ENCODE measurements at places on chromosomes 7 and 10.
A peak's percentile ranks its signal among the peaks of the same experiment; 100 is the strongest.

- DNase-seq, result no peak
These were observed 242.1 kb upstream of the C7orf33 start for GRCh38 chr7:148348466-148348865.

GRCh38 chr10:91247360-91248111 lies 27.1 kb downstream of the PCGF5 start:
- no peak for DNase-seq

GRCh38 chr10:43569681-43570080 lies 4.7 kb downstream of the ZNF239 start:
- DNase-seq, result no peak

DNA sequence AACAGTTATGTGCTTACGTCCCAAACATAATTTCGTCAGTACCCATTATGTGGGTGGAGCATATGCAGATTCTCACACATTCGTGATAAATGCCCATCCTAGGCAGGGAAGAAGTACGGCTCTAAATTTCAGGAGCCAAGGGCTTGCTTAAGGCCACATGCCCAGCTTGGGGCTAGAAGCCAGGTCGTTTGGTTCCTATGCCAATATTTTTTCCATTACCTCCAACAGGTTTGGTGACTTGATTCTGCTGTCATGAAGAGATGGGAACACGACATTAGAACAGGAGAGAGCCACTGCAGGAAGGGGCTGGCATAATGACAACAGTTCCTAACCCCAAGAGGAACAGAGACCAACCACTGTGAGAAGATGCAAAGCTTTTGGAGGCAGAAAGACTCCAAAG lies 85.1 kb downstream of the HIPK2 start:
- no peak for DNase-seq

DNA sequence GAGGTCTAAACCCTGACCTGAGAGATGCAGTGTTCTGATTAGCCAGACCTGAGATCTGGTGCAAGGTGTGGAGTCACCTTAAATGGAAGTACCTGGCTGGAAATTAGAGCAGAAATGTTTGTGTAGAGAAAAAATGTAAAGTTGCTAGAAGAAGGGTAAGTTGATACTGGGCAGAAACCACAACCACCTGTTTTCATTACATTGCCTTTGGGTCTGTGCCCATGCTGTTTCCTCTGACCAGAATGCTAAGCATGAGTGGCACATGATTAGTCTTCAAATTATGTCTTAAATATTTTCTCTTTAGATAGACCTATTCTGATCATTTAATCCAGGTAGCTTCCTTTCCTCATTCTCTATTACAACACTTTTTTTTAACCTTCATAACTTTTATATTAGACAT lies 69.0 kb downstream of the CASD1 start:
- no peak for DNase-seq

- DNase-seq, result peak; percentile 69
These were observed 98.8 kb upstream of the ZNF722 start for GRCh38 chr7:63899691-63900393.

DNA sequence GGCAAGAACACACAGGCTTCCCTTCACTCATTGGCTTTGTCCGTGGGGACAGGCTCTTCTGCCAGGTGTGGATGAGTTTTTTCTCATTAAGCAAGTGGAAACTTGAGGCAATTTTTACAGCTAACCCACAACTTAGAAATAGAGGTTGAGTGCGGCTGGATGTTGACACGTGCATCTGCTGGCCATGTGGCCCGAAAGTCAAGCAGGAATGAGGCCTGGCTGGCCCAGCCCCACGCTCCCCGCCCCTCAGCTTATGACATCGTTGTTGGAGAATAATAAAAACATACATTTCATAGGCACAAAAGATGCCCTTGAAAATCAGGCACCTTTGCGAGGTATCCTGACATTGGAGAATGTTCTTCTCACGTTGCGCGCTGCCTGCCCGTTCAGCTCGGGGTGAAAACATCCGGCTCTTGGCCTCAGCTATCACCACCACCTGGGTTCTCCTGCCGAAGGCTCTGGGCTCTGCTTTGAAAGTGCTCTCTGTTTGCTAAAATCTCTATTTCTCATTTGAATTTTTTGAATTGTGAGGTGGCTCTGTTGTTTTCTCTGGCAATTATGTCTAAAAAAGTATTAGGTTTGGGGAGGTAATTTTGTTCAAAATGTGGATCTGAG lies 310.7 kb downstream of the WDR37 start:
- DNase-seq, result no peak

- no peak for DNase-seq
These were observed 14.6 kb downstream of the STX1A start for GRCh38 chr7:73704640-73705550.

- DNase-seq, result no peak
These were observed 96.0 kb downstream of the NRCAM start for GRCh38 chr7:108360058-108360800.

DNA sequence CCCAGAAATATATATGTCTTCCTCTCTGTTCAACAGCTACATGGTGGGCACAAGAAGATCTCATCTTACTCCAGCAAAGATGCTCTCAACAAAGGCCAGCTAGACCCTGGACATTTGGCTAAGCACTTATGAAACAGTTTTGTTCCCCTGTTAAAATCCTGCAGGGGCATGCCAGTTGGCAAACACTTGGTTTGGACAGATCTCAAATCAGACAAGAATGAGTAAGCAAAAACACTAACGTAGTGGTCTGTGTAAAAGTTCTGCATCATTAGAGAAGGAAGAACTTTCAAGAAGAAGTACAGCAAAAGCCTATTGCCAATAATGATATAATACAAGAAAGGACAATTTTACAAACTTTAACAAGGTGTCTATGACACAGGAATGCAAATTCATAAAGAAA lies 125.6 kb downstream of the CALN1 start:
- no peak for DNase-seq

DNA sequence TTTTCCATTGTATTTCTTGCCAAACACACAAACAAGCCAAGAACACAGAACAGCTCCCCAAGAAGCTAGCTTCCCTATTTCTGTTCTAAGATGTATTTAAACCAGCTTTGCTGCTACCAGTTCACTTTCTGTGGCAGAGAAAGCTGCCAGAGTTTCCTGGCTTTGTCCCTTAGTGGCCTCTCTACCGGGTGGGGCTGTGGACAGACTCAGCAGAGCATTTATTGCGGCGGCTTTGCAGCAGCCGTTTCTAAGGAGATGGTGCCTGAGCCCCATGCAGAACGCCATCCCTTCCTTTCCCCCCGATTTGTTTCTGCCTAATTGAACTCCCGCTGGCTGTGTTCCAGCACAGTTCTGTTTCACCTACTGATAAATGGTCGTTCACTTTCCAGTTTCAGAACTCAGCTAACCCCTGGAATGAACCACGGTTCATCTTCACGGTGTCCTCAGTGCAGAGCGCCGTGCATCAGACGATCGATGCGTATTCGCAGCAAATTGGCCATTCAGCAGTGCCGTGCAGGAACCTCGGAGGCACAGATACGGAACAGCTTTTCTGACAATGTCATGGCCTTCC lies 33.8 kb upstream of the SFMBT2 start:
- DNase-seq, result no peak

GRCh38 chr10:132107949-132108877 lies 42.5 kb downstream of the JAKMIP3 start:
- no peak for DNase-seq

GRCh38 chr10:46284286-46285229 lies 2.2 kb upstream of the ANTXRL start:
- peak; percentile 37 for DNase-seq

- no peak for DNase-seq
These were observed 189.3 kb downstream of the ZMYND11 start for GRCh38 chr10:324593-324992.

DNA sequence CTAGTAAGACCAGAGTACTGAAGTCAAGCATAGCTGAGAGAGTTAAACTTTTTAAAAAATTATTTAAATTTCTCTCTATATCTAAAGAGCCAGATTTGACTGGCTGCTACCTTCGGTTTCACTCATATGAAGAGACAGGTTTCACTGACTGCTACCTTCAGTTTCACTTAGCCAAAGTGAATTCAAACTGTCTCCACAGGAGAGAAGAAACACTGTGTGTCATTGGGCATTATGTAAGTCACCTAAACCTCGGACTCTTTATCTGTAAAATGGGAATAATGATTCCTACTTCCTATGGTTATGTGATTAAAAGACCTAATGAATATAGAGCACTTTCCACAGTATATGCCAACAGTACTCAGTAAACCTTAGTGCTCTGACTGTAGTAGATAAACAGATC lies 41.6 kb upstream of the MET start:
- no peak for DNase-seq

DNA sequence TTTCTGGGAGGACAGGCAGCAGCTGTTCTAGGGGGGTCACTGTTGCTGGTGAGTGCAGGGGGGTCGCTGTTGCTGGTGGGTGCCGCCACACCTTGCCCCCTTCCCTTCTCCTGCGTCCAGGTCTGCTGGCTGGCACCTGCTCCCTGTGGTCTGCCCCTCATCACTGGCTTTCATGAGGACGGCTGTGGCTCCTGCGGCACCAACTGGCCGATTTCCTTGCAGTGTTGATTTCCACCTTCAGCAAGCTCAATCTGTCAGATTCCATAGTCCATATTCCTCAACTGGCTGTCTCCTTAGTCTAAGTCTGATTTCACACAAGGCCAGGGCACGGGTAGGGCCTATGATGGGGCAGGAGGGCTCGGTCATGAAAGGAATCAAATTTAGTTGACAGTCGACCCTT lies 23.4 kb upstream of the GRB10 start:
- no peak for DNase-seq

GRCh38 chr7:101170617-101171441 lies 5.5 kb upstream of the VGF start:
- no peak for DNase-seq

DNA sequence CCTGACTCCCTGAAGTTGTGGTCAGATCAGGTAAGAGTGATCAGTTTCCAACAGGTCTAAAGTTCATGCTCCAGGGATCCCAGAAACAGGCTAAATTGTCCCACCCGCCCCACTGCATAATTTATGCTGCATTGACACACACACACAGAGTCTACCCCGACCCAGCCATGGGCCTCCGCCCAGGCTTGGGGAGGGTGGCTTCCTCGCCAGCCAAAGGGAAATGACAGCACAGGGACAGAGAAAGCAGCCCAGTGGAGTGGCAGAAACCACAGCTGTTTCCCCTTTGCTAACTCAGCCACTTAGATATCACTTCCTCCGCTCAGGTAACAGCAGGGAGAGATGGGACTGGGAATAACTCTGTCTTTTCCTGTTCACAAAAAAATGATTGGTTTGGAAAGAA lies 9.4 kb downstream of the SH3PXD2A start:
- DNase-seq, result peak; percentile 6

GRCh38 chr10:50508315-50509051 lies 115.3 kb downstream of the SGMS1 start:
- no peak for DNase-seq

- DNase-seq, result no peak
These were observed 68.3 kb upstream of the AMPH start for GRCh38 chr7:38699471-38699870.

GRCh38 chr10:84201682-84202081 lies 7.3 kb downstream of the CDHR1 start:
- DNase-seq, result no peak

GRCh38 chr7:8965177-8965576 lies 531.8 kb downstream of the NXPH1 start:
- DNase-seq, result no peak

DNA sequence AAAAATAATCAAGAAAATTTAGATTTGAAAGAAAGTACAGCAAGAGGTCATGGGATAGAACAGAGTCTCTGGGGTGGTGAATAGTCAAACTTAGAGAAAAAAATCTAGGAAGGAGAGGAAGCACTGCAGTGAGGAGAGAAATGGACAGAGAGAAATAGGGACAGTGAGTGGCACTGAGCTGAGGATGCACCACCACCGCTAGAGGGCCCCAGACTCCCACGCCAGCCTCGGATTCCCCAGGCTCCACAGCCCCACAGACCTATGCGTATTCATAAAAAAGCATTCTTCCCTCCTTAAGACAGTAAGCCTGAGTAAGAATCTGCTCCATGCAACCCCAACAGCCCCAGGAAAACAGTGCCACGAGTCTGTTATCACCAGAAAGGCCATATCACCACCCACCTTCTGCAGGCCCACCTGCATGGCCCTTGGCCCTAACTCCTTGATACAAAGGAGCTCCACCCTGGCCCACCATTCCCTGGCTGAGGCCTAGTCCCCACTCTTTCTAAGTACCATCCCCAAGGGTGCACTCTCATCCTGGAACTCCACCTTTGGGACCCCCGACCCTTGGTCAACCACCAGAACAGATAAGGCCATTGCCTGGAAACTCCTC lies 91.0 kb downstream of the ALOX5 start:
- peak; percentile 59 for DNase-seq

- no peak for DNase-seq
These were observed 15.7 kb upstream of the ZMIZ1 start for GRCh38 chr10:79053081-79053434.

DNA sequence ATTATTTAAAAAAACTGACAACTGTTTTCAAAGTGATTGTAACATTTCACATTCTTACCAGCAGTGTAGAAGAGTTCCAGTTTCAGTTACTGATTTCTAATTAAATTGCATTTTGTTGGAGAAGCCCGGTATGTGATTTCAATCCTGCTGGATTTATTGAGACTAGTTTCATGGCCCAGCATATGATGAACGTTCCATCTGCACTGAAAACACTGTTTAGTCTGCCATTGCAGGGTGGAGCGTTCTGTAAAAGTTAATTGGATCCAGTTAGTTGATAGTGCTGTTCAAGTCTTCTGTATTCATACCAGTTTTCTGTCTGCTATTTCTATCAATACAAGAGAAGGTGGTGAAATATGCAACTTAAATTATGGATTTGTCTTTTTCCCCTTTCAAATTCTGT lies 37.3 kb upstream of the CCNY start:
- no peak for DNase-seq

DNA sequence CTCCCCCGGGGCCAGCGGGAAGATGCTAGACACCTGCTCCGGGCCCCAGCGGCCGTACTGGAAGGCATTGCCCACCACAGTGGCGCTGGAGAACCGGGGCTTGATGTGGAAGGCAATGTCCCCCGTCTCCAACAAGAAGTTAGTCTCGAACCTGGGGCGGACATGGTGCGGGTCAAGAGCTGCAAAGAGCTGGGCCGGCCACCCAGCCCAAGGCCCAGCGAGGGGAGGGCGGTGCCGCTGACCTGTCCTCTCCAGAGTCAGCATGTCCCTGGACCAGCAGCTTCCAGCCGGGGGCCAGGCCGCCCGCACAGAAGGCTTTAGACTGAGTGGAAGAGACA lies 551 bp downstream of the GRIFIN start:
- no peak for DNase-seq

- no peak for DNase-seq
These were observed 92.1 kb downstream of the PPP1R3C start for GRCh38 chr10:91540733-91541132.

GRCh38 chr10:19845503-19846368 lies 29.5 kb downstream of the PLXDC2 start:
- DNase-seq, result no peak

DNA sequence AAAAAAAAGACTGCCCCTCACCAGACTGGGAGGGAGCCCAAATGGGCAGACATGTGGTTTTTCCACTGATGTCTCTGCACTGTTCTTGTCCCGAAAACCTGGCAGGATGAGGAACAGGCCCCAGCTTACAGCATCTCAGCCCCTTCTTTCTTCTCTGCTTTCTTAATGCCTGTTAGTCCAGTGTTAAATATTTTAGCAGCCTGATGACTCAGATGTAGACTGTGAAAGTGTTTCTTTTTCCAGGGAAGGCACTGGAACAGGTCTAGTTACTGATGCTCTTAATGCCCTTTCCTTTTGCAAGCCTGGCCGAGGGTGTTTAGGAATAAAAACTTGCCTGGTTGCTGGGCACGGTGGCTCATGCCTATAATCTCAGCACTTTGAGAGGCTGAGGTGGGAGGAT lies 107.7 kb downstream of the TACC2 start:
- no peak for DNase-seq

All from stimulated activated CD8-positive, alpha-beta memory T cell treated with anti-CD3 and anti-CD28 coated beads, Interleukin-12 subunit alpha, Interleukin-12 subunit beta, amount 100 ng/mL, for 1 hour (primary cell).